GF-D8 (cell line): ENCODE measurements at places on chromosomes 12 and 14.

DNA sequence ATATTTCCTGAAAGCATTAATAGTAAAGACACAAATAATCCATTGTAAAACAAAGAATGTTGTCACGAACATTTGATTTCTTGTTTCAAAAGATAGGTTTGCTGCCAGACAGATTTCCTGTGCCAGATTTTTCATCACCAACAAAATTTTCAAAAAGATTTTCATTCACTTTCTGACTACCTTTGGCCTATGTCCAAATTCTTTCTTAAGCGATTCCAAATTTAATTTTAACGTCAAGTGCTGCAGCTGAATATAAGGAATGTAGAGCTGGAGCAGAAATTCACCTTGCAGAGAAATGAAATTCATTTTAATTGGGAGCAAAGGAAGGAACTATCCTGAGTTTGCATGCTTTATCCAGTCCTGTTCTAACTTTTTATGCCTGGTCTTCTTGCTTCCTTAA is 277.4 kb downstream of the CCER1 start:
- DNase-seq = no peak

DNA sequence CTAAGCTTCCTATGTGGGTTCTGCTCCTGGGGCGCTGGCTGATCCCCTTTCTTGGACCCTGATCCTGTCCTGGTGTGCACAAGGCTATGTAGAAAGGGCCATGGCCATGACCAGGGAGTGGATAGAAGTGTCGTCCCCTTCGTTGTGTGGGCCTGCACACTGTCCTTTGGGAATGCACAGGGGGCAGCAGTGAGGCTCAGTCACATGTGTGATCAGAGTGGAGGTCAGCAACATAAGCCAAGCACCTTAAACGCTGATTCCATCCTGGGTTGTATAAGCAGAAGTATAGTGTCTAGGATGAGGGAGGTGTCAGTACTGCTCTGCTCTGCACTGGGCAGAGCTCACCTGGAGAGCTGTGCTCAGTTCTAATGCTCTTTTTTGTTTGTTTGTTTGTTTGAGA is 48.4 kb downstream of the ESRRB start:
- no peak for DNase-seq

- DNase-seq = no peak
Observed at GRCh38 chr14:89319687-89320086, 97.3 kb downstream of the FOXN3 start.

GRCh38 chr12:107317751-107318555 is 224.6 kb upstream of the CRY1 start:
- no peak for DNase-seq

GRCh38 chr12:96623155-96623554 is 133.8 kb downstream of the CFAP54 start:
- no peak for DNase-seq
